ENCODE measurements at places on chromosomes 5 and 9. TPM values are rescaled to one million over a fixed set of nuclear protein-coding genes. Genes with fewer than 3 reads are reported as not detected.

The DEPDC1B gene
- 14.2 TPM for total RNA-seq

The SLC6A19 gene
- total RNA-seq: 0.09 TPM

The ALDH1B1 gene
- 9.1 TPM for total RNA-seq

The COL15A1 gene
- 23.2 TPM for total RNA-seq

The HNRNPH1 gene
- 980 TPM for total RNA-seq

The LCN15 gene
- total RNA-seq: not detected

The PPIP5K2 gene
- 136 TPM for total RNA-seq

The IFNA21 gene
- not detected for total RNA-seq

The PCDHA9 gene
- 22.7 TPM for total RNA-seq

The GLDC gene
- total RNA-seq: 30.3 TPM

The LCN10 gene
- total RNA-seq: not detected

The PCDHB8 gene
- total RNA-seq: 6.9 TPM

The PPIC gene
- total RNA-seq: 4.7 TPM

GRCh38 chr5:140324617-140325241 is 21.7 kb downstream of the HBEGF start:
- no peak for DNase-seq

DNA sequence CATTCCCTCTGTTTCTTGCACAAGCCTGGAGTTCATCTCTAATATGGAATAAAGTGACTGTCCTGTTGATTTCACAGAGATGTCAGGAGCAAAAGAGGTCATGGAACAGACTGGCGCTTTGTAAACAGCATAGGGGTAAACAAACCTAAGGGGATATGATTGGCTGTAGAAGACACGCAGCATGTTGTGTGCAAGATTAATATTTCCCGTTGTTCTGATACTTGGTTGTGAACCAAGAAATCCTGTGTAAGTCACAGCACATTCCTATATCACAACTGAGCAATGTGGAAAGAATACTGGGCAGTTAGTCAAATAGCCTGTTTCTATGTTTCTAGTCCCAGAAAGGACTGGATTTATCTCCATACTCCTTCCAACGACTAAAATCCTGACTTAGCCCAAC is 3.2 kb downstream of the ADAMTS12 start:
- no peak for DNase-seq

DNA sequence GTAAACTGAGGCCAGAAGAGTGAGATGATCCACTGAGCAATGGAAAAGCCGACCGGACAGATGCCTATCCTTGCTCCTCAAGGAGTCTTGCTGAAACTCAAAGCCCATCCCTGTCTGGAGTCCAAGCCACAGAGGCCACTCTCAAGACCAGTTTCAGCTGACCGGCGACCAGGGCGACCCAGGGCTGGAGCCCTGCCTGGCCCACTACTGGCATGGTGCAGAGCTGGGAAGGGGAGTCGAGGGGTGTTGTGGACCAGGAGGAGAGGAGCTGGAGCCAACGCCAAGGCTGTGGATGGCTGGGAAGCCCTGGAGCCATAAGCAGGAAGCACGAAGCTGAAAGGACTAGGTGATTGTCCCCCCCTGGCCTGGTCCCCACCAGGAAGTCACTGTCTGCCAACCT is 22.1 kb downstream of the FAM163B start:
- no peak for DNase-seq

GRCh38 chr9:134217431-134218210 is 53.3 kb upstream of the RNU6ATAC start:
- no peak for DNase-seq

DNA sequence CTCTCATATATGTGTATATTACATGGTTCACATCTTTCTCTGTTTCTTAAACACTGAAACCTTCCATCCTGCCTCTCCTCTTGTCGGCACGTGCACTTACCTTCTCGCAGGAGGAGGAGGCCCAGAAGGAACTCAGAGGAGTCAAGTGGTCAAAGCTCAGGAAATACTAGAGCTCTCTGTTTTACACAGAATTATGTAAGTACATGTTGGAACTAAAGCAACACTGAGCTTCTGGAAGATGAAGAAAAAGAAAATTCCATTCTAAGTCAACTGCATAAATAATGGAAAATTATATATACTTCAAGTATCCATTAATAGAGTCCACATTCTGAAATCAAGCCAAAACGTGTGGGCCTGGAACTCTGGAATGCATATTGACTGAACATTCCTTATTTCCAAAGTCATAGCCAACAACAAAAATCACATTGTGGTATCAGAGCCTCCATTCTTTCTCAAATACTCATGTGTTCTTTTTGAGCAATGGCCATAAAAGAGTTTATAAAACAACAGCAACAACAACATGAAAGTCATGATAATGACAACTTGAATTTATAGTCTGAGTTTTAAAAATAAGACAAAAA is 121.5 kb upstream of the RAI14 start:
- DNase-seq: no peak

GRCh38 chr5:25554077-25554476 is 909.3 kb upstream of the CDH10 start:
- no peak for DNase-seq

GRCh38 chr9:93031629-93032430 is 26.7 kb upstream of the SUSD3 start:
- DNase-seq: no peak

GRCh38 chr9:17906841-17907778 is 328.2 kb downstream of the SH3GL2 start:
- no peak for DNase-seq

- no peak for DNase-seq
These were observed 7.1 kb downstream of the KDM3B start for GRCh38 chr5:138359621-138360020.

DNA sequence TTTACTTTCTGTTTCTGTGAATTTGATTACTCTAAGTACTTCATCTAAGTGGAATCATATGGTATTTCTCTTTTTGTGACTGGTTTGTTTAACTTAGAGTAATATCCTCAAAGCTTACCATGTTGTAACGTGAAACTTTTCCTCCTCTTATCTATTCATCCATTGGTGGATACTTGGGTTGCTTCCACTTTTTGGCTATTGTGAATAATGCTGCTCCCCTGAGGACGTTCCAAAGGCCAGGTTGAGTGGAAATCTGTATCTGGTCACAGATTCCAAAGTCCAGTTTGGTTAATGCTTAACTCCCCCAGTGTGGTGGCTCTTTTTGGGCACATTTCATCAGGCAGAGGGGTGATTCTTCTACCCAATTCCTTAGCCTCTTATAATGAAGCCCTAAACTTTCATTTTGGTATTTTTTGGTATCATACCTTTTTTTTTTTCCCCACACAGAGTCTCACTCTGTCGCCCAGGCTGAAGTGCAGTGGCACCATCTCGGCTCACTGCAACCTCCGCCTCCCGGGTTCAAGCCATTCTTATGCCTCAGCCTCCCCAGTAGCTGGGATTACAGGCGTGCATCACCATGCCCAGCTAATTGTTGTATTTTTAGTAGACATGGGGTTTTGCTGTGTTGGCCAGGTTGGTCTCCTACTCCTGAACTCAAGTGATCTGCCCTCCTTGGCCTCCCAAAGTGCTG is 65.4 kb downstream of the CMYA5 start:
- no peak for DNase-seq

- DNase-seq: no peak
These were observed 44.2 kb downstream of the PWWP2A start for GRCh38 chr5:160075073-160075472.

DNA sequence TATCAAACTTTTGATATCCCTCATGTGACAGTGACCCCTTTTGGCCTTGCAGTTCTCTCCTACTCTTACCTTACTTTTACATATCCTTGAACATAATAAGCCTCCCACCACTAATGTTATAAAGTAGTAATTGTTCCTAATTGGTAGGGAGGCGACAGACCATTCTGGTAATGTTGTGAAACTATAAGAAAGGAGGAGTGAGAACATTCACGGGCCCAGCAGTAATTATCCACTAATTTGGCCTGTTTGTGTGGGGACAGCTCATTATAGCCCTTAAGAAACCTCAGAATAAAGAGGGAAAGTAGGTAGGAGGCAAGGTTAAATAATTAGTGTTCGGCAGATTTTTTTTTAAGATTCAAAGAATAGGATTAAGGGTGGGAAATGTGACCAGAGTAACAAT is 1046.5 kb upstream of the ARRDC3 start:
- DNase-seq: no peak

GRCh38 chr5:31410089-31410488 is 121.8 kb downstream of the DROSHA start:
- DNase-seq: no peak

GRCh38 chr5:58825441-58825840 is 242.6 kb downstream of the RAB3C start:
- no peak for DNase-seq

- DNase-seq: no peak
These were observed 399.2 kb downstream of the IRX2 start for GRCh38 chr5:2352101-2352861.

- no peak for DNase-seq
These were observed 52.1 kb downstream of the STRBP start for GRCh38 chr9:123216251-123216797.

DNA sequence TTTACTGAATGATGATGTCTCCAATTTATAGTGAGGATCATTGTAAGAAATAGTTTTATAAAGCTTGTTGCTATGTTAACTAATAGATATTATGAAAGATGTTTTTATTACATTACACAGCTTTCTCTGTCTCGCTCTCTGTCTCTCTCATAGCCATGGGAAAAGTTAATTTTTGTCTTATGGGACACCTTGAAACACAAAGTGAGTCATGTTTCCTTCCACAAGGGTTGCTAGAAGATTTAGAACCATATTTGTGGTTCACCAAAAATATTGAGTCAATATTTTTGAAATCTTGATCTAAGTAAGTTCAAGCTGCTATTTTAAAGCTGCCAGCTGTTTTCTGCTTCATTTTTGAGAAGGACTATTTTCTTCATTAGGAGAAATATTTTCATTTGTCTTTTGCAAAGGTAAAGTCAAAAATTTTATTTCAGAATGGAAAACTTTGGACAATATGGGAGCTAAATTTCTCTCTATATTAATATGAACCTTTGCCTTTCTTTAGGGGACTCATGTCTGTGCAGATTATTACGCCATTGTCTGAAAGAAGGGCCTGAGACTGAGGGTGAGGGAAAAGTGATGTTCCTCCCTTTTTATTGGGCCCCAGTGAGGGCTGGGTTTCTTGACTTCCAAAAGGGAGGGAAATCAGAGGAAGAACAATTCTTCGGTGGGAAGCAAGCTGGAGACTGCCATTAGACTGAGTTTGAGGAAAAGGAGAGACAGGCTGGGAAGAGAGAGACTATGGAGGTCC is 87.9 kb upstream of the SLC24A2 start:
- no peak for DNase-seq

DNA sequence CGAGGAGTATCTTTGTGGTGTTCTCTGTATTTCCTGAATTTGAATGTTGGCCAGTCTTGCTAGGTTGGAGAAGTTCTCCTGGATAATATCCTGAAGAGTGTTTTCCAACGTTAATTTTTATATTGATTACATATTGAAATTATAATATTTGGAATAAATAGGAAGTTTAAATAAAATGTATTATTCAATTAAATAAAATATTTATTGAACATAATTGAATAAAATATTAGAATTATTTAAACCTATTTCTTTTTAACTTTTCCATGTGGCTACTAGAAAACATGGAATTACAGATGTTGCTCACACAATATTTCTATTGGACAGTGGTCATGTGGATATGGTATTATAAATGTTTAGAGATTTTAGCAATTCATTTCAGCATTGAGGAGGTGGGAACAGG is 170.8 kb upstream of the FST start:
- no peak for DNase-seq

DNA sequence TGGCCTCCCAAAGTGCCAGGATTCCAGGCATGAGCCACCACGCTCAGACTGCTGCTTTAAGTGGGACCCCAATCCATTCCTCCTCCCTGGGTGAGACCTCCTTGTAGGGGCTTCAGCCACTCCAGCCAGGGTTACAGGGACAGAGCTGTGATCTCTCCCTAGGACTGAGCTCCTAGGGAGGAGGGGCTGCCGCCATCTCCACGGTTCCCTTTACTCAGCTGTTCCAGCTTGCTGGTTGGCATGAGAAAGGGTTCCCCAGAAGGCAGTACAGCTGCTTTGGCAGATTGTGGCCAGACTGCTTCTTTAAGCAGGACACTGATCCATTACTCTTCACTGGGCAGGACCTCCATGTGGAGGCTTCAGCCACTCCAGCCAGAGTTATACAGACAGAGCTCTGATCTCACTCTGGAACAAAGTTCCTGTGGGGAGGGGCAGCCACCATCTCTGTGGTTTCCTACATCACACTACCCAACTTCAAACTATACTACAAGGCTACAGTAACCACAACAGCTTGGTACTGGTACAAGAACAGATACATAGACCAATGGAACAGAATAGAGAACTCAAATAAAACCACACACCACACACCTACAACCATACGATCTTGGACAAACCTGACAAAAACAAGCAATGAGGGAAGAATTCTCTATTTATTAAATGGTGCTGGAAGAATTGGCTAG is 7.2 kb downstream of the INSL6 start:
- no peak for DNase-seq

DNA sequence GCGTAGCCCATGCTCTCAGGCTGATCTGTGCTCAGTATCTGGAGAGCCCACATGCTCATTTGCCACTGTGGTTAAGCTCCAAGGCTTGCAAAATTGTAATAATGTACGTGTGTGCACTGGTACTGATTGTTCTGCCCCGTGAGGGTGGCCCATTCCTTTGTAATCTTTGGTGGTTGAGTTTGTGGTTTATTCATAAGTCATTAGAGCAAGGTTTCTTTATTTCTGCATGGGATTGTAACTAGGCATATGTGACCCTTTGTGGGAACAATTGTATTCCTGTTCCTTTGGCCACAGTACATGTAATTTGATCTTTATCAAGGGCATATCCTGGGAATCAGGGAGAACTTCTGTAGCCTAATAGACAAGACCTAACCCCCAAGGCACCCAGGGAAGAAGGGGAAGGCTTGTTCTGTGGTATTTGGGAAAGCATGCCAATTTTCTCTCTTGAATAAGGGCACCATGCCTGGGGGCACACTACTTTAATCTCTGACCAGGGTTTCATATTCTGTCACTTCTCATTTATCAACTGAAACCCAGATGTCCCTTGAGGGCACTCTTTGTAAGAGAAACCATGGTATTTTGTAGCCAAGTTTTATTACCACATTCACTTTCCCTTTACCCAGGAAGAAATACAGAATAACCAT is 74.6 kb downstream of the NPR3 start:
- DNase-seq: no peak

- DNase-seq: no peak
These were observed 27.1 kb upstream of the PTGER4 start for GRCh38 chr5:40652441-40653220.

- no peak for DNase-seq
These were observed 9.6 kb downstream of the EFNA5 start for GRCh38 chr5:107661038-107661649.

GRCh38 chr5:60700416-60700757 is 421 bp upstream of the DEPDC1B start:
- peak; percentile 20 for DNase-seq

Measured in cerebellum (tissue), 4 donors.